ENCODE measurements at places on chromosomes 5 and 9.

GRCh38 chr9:109437286-109437685 lies 60.8 kb downstream of the PTPN3 start:
- DNase-seq: no peak

DNA sequence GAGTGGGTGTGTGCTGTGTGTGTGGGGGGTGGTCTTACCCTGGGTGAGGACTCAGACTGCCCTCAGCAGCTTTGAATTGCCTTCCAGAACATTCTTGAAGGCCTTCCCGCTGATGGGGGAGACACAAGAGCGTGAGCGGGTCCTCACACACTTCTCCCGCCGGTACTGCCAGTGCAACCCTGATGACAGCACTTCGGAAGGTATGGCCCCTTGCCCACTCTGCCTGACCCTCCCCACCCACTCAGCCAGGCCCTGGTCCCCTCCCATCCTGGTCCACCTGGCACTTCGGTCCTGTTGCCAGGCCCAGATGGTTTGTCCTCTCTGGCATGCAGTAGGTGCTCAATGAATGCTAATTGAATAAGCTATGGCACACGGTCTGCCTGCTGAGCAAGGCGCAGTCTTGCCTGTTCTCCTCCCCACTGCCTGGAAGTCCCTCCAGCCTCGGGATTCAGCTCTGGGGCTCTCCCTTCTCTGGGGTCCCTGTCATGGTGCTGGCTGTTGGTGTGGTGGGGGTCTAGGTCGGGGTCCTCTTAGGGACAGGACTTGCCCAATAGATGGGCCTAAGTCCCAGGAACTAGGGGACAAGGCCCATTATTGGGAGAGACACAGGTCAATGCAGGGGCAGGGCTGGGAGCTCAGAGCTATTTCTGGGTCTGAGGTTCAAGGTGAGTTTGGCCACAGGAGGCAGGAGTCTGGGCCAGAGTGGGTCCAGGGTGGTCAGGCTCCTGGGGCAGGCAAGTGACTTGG lies 26.4 kb downstream of the PSD2 start:
- DNase-seq: no peak

GRCh38 chr5:97089149-97089801 lies 53.1 kb downstream of the LIX1 start:
- DNase-seq: no peak

- DNase-seq: no peak
Observed at GRCh38 chr5:180600554-180601041, 9.3 kb upstream of the SCGB3A1 start.

GRCh38 chr5:174436750-174437149 lies 287.6 kb upstream of the MSX2 start:
- no peak for DNase-seq

DNA sequence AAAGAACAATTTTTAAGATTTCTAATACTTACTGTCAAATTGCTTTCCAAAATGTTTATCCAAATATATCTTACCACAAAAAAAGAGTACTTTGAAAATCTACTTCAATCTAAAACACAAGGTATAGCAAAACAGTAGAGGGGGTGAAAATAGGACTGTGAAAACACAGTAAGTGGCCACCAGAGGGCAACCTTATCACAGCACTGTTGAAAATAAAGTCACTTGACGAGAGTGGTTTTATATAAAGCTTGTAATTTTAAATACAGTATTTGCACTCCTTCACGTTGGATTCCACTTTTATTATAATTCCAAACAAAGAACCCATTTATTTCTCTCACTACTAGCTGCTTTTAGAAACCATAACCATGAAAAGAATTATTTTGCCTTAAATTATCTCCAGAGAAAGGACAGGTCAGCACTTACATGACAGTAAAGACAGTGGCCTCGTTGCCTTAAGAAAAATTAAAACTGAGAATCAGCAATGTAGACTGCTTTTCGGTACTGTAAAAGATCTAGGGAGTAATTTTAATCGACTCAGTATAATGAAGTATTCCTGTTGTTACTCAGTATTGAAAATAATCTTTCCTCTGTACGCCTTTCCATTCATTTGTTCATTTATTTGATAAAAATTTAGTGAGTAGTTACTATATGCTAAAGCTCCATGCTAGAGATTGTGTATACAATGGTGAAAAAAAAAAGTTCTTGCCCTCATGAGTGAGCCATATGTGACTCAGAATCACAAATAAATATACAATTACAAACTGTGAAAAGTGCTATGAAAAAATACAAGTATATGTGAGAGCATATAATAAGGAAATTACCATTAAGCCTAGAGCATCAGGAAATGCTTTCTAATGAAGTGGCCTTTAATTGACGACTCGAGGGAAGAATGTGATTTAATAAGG lies 40.0 kb upstream of the CDK5RAP2 start:
- peak; percentile 16 for DNase-seq

GRCh38 chr5:77960863-77961396 lies 184.8 kb upstream of the TBCA start:
- DNase-seq: no peak

GRCh38 chr5:35229076-35230037 lies 930 bp downstream of the PRLR start:
- DNase-seq: no peak

DNA sequence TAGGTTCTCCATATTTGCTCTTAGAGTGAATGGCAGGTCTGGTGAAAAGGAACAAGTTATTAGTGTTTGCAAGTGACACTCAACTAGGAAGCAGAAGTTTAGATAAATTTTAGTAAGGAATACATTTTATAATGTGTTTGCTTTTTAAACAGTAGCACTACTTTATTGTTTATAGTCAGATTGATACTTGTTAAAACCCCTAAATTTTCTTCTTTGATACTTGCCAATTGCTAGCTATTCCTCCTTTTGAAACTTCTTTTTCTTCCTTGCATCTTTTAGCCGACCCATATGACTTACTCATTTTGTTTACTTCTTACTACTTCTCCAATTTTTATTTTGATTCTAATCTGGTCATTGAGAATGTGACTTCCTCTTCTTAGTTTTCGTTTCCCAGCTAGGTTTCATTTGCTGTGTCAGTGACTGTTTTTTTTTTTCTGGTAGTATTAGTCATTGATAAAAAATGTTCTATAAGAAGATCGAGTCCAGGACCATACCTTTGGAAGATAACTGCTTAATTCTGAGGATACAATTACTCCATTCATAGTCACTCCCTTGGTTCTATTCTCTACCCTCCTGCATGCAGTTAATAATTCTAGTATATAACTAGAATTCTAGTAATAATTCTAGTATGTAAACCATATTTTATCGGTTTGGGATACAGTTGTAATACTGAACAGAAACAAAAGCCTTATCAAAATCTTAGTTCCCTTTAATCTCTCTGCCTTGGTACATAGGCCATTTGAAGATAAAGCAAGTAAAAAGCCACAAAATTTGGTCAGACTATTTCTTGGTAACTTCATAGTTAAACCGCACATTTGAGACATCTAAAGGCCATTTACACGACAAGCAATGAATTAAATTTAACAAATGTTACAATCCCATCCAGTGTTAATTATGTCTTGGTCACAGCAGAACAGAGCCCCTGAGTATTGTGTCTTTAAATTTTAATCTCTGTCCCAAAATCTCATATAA lies 2.8 kb upstream of the RICTOR start:
- no peak for DNase-seq

- no peak for DNase-seq
Observed at GRCh38 chr5:116455061-116455460, 119.6 kb downstream of the SEMA6A start.

DNA sequence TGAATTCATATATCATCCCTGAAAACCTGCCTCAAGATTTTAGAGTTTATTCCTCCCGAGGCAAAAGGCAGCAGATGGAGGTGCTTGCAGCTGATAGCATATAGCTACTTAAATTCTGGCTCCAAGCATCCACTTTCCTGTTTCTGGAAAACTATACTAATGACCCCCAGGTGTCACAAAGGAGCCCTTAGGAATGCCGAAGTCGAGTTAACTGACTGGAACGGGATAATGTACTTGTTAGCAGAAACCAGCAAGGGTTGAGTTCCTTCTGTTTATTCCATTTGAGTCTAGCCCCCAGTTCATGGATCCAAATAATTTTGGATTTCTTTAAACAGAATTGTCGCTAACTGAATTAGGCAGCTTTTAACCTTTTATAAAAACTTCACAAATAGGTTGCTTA lies 44.5 kb downstream of the PTTG1 start:
- DNase-seq: no peak

DNA sequence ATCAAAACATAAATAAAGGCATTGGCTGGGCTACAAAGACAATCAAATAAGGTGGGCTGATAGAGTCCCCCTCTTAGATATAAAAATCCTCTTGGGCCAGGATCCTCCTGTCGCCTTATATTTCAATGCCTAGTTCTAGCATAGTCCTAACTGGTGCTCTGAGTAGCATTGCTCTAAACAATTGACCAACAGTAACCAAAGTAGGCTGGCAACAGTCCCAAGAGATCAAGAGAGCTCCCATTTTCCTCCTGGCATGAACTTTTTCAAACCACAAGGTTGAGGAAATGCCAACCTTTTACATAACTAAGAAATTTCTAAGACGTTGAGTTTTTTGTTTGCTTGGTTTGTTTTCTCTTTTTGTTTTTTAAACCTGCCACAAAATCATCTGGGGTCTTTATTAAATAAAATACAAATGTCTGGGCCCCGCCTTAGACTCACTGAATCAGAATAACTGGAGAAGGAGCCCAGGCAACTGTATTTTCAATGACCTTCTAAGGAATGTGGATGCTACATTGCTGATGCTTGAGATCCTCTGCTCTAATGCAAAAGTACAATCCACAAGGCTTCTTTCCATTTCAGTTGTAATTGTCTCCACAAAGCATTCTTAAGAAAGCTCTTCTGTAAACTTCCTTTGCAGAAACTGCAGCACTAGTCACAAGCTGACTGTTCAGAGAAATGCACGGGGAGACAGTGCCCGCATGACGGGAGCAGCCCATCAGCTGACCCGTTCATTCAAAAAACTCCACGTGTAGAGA lies 2.9 kb downstream of the SLC45A2 start:
- DNase-seq: no peak

GRCh38 chr5:168347368-168348083 lies 56.1 kb downstream of the WWC1 start:
- DNase-seq: no peak

DNA sequence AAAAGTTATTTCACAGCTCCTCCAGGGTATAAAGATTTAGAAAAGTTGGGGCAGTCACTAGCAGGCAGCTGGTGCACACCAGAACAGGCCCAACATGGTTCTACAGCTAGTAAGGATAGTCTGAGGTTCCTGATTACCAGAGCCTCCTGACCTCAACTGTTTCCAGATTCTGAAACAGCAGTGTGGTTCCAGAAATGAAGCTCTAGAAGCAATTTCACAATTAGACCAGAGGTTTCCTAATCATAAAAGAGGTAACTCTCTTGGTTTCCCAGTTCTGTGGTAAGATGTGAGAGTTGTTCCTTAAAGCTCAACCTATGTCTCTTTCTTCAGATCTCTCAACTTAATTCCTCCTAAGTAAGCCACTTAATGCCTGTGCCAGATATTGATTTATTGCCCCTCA lies 11.9 kb downstream of the AGTPBP1 start:
- no peak for DNase-seq

Measured in stimulated activated CD8-positive, alpha-beta memory T cell treated with anti-CD3 and anti-CD28 coated beads, Interleukin-7, amount 100 ng/mL, for 1 hour (primary cell).